ENCODE measurements at places on chromosomes 4 and X. TPM values are rescaled to one million over a fixed set of nuclear protein-coding genes. Genes with fewer than 3 reads are reported as not detected.

DNA sequence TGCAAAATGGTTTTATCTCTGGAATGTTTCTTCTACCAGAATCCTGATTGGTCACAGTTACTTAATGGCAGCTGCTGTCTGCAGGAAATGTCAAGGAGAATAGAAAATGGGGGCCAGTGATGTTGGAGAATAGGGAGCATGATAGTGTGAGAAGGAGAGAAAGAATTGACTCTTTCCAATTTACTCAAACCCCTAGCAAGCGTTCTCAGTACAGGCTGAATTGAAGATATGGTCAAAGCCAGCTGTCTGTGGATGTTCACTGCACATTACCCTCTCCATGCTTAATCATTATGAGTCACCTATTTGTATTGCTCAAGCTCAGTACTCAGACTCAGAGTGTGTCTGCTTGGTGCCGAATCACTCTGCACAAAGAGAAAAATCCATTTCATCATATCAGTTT lies 57.8 kb upstream of the FAM47B start:
- no peak for DNase-seq

Gene RAB41
- not detected for polyA plus RNA-seq

Gene HTRA3
- 50.1 TPM for polyA plus RNA-seq

DNA sequence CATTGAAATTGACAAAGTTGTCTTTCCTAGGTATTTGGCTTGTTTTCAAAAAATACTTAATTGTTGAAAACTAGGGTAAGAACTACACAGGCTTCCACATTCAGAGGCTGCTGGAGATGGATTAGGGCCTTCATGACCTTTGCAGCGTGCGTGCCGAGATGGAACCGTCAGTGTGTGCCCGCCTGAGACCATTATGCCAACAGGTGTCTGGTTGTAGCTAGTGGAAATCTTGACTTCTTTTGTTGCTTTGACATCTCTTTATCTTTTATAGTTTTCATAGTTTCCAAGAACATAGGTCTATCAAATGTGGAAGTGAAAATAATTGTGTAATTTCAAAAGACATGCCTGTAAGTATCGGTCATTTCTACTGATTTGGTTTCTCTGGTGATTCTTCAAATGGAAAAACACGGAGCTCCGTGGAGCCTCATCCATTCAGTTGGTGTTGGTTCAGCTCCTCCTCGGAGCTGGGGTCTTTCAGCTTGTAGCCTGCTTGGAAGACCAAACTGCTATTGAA lies 38.9 kb upstream of the CLCN4 start:
- no peak for DNase-seq

DNA sequence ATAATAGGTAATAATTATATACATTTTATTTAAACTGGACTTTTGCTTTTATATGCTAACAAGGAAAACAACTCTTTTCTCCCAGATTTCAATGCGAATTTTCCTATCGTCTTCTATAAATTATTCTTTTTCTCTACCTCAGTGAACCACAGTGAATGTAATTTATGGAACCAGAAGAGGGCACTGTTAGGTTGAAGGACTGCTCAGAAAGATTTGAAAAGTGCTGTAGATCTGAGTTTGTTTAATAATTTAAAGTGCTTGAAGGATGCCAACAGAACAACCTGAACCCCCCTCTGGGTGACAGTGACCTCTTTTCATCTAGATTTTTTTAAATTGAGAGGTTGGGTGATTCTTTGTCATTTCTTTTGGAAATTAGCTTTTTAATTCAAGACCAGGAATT lies 54.9 kb downstream of the PHOX2B start:
- no peak for DNase-seq

Gene LEF1
- 0.08 TPM for polyA plus RNA-seq

Gene PF4V1
- not detected for polyA plus RNA-seq

DNA sequence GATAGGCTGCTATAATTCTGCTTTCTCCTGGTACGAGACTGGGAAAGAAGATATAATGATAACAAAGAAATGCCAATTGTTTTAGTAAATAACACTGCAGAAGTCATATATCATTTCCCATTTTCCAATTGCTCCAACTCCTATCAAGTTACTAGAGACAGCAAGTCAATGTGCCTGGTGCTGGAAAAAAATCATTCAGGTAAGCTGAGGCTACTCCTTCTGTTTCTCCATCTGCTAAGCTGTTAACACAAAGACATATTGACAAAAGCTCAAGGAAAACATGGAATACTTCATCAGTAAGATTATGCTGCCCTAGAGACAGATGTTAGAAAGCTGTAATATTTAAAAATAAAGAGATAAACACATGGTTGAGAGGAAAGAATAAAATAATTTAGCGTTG lies 10.0 kb downstream of the NAA11 start:
- no peak for DNase-seq

Gene MAGEC2
- not detected for polyA plus RNA-seq

Data from heart left ventricle (tissue), 16 donors.